ENCODE measurements at places on chromosomes 2 and 18.

DNA sequence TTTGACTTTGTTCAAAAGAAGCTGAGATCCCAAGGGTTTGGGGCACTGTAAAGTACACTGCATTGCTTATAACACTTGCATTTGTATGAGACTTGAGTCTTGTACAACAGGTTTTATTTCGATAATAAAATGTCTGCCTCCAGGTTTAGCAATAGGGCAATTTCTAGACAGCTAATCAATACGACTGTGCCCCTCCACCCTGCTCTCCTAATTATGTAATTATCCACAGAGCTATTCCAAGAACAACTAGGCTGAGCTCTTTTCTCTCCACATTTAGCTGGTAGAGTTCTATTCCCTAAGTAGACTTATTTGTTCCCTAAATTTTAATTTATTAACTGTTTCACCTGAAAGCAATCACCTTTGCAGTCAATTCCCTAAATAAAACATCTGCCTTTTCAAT lies 52.9 kb upstream of the LINC00305 start:
- no peak for DNase-seq

DNA sequence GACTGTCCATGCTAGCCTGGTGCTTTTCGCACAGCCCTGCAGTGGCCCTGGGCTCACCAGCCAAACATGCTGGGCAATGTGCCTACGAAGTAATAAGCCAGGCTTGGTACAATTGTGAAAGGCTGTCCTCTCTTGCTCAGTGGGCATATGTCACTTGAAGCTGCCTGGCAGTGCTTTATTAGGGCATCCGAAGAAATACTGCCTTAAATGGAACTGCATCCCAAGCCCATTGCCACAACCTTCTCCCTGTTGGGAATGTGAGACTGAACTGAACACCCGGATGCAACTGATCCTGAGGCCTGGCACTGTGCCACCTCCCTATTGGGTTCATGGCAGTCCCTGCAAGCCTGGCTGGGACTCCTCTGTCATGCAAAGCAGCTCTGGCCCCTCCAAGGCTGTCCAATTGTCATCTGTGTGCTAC lies 15.9 kb downstream of the CAPG start:
- DNase-seq, result no peak

DNA sequence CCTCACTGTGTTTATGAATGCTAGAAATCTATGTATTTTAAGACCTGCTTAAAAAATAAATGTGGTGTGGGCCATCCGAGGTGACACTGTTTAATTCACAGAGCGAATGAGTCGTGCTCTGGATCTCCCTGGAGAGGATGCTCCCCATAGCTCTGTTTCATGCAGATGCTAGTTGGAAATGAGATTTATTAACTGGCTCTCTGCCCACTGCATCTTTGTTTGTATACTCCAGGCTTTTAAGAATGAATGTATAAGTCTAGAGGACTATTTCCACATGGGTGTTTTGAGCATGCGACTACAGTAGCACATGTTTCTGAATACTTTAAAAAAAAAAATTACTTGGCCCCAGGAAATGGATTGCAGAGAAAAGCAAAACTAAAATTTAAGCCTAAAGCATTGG lies 3.9 kb downstream of the MAPRE2 start:
- DNase-seq, result peak; percentile 73

DNA sequence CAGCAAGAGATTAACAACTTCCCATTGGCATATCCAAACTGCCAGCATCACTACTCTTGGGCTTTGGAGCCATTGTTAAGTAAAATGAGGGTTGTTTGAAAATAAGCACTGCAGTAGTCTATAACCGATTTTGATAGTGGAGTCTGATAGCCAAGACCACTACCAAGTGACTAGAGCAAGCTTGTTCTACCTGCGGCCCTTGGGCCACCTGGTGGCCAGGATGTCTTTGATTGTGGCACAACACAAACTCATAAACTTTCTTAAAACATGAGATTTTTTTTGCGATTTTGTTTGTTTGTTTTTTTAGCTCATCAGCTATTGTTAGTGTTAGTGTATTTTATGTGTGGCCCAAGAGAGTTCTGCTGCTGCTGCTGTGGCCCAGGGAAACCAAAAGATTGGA lies 11.0 kb downstream of the UBE2E3 start:
- no peak for DNase-seq

DNA sequence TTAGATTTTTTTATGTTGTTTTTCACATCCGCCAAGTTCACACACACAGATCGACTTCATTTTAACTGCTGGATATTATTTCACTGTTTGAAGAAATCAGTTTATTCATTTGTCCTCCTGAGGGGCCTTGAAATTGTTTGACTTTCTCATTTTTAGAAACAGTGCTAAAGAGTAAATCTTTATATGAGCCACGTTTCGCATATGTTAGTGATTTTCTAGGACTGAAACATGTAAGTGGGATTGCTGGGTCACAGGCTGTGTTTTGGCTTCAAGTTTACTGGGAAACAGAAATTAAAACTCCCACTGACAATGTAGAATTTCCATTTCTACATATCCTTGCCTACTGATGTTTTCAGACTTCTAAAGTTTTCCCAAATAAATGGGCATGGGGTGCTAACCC lies 363.8 kb downstream of the NCKAP5 start:
- DNase-seq, result no peak

GRCh38 chr2:158788951-158789350 lies 6.2 kb upstream of the DAPL1 start:
- DNase-seq, result no peak

GRCh38 chr18:22564036-22564435 lies 146.3 kb upstream of the CTAGE1 start:
- DNase-seq, result no peak

DNA sequence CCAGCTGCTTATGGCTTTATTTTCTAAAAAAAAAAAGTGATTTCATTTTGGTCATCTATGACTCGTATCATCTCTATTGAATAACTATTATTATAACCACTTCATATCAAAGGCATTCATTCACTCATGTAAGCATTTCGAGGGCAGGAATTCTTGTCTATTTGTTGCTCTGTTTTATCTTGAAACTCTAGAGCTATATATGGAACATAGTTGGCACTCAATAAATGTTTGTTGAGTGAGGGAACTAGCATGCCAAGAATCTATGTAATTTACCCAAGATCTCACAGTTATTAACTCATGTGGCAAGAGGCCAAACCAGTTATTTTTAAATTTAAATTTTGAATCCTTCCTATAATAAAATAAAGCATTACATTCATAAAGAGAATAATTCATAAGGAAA lies 470.1 kb downstream of the TMX3 start:
- peak; percentile 32 for DNase-seq

DNA sequence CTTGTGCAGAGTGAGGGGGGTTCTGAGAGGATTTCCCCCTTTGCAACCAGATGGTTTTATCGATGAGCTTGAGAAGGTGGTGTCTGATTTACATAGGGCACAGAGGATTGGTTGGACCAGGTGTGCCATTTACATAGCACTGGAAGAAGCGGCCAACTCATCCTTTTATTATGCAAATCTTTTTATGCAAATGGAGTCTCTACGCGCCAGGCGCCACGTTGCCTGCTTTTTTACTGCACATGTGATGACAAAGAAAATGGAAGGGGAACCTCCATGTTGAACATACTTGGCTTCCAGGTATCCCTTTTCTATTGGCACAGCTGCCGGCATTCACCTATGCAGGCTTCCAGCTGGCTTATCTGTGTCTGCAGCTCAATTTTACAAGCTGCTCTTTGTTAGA lies 18.4 kb upstream of the TXNL4A start:
- DNase-seq, result no peak

DNA sequence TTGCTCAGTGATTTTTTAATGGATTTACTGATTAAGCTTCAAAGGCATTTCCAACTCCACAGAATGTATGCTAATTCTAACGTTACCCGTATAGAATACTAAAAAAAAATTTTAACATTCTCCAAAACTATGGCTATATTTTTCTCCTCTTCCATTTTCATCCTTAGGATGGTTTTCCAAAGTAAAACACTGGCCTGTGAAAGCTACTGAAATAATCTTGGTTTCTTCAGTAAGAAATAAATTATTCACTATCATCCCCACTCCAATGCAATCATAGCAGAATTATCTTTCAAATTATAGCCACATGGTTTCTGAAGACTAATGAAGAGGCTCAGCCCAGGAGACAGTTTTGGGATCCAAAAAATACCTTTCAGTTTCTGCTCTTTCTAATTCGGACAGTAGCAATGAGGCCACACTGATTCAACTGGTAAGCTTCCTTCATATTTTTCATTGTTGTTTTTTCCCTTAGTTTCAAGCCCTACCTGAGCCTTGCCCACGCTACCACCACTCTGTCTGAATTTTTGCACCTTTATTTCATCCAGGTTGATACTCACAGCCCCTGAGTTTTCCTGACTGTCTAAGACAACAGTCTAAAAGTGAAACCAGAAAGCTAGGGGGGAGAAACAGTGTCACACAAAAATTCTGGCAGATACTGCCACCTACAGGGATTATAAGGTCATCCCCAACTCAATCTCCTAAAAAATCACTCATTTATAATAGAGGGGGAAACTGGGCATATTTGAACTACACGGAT lies 887.9 kb downstream of the NRXN1 start:
- peak; percentile 58 for DNase-seq

DNA sequence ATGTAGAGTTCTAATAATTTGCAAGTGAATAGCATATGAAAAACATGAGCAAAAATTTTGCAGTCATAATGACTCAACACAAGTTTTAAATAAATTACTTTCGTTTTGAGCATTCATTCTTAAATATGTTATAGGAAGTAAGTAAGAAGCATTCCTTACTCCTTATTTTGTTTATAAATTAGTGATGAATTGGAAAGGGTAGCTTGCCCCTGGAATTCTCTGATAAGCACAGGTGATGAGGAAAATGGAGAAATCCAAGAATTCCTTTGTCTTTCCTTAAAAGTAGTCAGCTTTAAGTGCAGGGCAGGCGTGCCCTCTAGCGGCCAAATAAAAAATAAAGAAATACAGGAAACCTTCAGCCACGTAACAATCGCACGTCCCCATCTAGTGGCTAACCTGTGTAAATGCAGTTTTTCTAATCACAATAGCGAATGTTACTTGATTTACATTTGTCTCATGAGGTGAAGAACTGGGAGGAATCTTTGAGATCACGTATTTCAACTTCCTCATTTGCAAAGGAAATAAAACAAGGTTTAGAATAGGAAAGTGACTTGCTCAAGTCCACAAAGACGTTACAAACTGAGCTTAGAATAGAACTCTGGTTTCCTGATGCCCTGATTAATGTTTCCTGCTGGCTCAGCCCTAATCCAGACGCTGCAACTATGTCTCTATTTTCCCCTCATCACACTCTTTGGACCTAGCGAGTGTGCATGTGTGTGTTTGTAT lies 47.2 kb upstream of the ZNG1B start:
- DNase-seq, result peak; percentile 78

DNA sequence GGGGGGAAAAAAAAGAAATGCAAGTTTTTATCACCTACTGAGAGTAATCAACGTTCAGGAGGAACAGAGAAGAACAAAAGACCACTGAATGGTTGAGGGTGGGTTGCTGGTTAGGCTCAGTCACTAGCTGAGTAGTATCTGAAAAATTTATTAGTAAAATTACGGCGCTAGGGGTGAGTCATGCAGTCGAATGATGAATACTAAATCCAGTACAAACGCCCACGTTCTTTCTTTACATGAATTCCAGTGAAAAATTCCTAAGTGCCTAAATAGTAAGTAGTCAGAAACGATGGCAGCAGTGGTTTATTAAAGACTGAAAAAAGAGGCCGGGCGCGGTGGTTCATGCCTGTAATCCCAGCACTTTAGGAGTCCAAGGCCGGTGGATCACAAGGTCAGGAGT lies 52.0 kb downstream of the TEKT4 start:
- peak; percentile 18 for DNase-seq

DNA sequence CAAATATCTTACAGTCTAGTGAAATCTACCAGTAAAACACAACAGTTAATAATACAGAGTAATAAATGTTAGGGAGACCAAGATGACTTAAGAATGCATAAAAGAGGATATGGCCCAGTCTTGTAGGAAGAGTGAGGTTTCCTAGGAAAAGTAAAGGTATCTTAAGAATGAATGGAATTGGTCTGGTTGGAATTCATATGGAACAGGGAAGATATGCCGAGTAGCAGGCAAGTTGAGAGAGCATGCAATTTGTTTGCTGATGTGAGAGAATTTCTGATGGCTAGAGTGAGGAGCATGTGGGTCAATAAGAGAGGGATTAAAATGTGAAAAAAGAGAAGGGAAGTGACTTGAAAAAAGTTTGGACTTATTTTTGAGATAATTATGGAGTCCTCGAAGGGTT lies 512.9 kb upstream of the ZEB2 start:
- no peak for DNase-seq

GRCh38 chr2:227325839-227326195 lies 766 bp downstream of the MFF start:
- peak; percentile 53 for DNase-seq

DNA sequence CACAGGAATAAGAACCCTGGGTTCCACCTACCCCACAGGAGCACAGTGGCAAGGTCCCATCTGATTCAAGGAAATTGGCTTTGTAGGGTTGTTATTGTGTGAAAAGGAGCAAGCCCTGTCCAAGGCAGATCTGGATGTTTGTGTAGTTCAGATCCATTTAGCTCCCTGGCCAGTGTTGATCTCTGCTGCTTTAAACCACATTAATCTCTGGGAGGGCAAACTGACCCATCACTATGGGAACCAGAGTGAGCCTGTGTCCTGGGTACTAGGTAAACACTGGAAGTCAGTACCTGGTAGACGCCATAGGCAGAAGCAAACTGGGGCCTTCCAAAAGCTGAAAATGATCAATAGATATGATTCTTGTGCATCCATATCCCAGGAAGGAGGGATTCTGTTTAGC lies 271.5 kb upstream of the EPAS1 start:
- no peak for DNase-seq

DNA sequence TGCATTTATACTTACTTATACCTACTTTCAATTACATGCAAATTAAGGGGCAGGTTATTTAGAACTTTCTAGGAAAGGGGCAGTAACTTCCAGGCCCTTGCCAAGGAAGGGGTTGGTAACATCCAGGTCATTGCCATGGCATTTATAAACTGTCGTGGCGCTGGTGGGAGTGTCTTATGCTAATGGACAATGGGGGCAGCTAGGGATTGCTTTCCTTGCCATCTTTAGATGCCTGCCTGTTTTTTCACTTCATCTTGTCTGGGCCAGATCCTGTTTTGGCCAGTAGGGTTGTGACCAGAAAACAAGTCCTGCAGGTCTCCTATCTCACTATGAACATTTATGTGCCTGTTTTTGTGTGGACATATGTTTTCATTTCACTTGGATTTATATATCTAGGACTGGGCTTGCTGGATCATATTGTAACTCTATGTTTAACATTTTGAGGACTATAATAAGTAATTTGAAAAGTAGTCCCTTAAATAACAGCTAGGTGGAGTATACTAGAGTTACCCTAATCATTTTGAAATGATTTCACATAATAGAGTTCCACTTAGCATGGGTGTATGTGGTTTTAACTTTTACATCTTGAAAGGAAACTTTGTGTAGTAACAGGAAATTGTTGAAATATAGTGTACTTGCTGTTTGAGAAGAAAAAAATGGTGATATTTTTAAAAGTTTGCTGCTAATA lies 56.1 kb downstream of the LCLAT1 start:
- DNase-seq, result no peak

All from fibroblast of mammary gland (primary cell).